RPMI8226 (cell line): ENCODE measurements at places on chromosomes 2 and 18.

DNA sequence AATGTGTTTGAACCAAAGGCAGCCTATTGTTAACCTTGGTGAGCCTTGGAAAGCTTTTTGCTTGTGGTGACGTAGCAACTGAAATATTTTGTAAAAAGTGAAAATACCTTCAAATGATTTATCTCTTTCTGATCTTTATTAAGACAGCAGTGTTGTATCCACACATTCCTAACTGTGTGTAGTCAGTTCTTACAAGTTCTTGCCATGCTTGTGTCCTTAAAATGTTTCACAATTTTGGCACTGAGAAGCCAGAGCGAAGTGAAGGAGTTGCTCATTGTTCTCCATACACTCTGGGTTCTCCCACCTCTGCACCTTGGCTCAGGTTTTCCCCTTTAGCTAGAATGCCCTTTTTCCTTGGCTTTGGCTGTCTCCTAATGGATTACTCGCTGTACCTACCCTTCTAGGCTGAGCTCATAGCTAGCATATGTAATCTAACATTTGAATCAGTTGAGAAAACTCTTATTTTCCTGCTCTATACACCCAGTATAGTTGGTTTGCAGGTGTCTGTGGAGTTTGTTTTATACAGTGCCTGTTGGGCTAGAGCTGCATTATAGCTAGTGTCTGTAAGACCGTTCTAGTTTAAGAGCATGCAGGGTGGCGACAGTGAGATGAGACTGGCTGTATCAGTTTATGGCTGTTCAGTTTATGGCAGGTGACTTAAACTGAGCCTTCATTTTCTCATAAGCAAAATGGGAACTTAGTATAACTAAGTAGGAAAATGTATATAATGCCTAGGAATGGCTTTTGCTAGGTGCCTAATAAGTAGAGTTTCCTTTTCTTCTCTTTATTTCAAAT lies 45.5 kb downstream of the FMNL2 start:
- DNase-seq: no peak

DNA sequence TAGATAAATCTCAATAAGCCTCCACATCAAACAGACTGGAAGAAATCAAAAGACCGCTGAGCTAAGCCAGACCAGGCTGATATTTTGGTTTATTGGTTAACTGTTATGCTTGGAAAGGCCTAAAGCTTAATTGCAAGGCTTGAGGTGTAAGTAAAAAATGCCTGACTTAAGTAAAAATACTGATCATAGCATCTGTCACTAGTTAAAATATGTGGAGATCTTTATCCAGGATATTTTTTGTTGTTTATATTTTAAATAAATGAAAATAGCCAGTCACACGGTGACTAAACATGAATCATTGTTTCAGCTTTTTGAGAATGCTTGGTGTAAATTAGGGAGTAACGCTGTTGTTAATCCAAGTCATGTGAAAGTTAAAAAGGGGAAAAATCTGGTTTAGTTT lies 127.9 kb downstream of the THADA start:
- DNase-seq: no peak

DNA sequence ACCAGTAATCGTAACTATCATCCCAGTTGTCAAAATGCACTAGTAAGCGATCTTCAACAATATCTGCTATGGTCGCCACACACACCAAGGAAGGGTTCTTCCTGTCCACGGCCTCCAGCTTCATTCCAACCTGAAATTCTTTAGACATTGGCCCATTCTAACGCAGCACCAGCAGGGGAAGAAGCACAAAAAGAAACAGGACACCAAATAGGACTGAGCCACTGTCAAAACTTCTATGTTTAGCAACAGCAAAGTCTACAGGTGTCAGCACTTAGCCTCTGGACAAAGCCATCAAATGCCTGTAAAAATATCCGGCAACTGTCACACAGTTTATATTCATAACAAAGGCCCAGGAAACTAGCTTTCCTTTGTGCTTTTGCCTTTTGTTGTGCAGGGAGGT lies 175.0 kb downstream of the L3MBTL4 start:
- peak; percentile 42 for DNase-seq

GRCh38 chr2:185738679-185739472 lies at the start of gene FSIP2:
FSIP2 (plus strand) TSS chr2:185738804; CDS start chr2:185738895, 91 bp downstream.
- no peak for DNase-seq

DNA sequence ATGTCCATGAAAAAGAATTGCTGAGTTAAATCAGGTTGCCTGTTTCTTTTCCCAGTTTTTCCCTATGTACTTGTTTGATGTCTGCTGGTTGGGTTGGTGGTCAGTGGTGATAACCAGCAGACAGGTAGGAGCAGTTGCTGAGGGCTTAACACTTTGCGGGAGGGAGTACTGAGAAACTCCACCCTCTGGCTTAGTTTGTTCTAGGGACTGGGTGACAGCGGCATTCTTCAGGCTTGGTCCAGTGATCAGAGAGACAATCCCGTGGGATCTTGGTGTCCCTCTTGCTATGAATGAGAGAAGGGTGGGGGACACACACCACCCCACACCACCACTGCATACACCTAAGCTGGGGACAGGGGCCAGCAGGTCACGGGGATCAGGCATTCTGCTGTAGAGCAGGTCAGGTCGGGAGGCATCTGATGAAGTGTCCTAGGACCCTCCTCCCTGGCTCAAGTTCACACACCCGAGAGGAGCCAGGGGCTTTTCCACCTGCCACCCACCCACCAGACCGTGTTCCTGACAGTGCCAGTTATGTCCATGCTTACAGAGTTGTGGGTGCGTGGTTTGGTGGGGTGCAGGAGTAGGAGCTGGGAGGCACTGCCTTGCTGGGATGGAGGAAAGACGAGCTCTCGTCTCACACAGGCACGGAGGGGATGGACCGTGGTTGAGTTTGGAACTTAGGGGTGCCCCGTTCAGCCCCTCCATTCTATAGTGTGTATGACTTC lies 21.3 kb upstream of the ALLC start:
- DNase-seq: no peak

DNA sequence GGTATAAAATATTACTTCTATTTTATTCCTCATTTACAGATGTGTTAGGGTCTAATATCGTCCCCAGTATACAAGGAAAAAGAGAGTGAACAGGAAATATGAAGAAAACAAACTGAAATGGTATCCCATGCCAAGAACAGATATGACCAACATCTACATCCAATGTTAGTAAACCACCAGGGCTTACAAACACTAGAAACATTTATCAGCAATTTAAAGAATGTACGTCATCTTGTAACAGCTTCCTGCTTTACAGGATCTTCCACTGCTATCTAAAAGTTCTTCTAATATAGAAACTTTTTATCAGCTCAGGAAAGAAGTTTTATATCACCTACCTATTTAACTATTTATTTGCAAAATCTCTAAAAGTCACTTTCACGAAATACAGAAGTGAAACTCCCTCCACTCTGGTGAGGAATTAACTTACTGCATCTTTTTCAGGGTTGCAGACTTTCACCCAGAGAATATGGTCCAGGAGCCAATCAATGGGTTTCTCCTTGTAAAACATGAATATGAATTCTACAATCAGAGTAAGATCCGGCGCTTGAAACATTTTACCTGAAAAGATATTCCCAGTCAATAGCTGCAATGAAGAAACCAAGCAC lies 35.2 kb downstream of the UNC50 start:
- no peak for DNase-seq

DNA sequence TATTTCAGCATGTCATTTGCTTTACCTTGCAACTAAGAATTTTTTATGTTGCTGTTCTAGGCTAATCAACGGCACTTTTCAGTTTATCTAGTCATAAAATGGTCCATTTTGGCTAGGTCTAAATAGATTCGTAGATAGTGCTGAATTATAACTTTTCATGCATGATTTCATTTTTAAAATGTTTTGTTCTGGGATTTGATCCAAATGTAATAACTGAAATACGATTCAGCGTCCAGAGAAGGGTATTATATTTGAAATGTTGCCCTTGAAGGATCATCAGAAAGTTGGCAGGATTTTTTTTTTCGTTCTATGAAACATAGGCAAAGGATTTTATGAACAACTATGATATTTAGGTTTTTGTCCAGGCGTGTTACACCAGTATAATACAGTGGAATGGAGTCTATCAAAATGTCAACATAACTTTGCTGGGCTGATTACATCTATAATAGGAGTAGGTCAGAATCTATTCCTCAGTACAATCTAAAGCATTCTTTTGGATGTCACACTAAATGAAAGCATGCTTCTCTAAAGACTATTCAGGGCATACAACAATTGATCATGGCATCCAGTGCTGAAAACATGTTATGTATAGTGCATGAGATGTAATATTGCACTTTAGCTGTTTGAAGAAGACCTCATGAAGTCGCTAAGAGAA lies 24.8 kb downstream of the TTC27 start:
- DNase-seq: no peak

DNA sequence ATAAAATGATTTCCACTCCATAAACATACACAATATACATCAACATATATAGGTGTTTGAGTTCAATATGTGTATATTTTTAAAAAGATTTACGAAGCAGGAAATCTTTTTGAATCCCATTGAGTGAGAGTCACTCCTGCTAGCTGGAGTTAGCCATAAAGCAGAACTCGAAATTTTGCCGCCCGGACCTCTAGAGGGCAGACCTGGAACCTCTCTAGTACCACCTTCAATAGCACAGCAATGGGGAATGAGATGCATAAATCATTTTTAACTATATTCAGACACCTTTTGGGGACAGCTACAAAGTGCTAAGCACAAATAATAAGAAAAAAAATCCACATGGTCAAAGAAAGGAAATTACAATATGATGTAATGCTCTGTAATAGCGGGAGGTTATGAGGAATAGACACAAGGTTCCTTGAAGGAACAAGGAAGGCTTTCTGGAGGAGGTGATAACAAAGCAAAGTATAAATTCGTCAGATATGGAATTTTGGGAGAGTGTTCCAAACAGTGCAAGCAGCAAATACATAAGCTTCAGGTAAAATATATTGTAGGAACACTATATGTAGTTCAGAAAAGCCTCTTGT lies 533.4 kb downstream of the ERBB4 start:
- DNase-seq: peak; percentile 46

- no peak for DNase-seq
These were observed 150.6 kb downstream of the ZNF236 start for GRCh38 chr18:76972846-76973519.

GRCh38 chr2:205218056-205218455 lies 464.2 kb upstream of the NRP2 start:
- no peak for DNase-seq

DNA sequence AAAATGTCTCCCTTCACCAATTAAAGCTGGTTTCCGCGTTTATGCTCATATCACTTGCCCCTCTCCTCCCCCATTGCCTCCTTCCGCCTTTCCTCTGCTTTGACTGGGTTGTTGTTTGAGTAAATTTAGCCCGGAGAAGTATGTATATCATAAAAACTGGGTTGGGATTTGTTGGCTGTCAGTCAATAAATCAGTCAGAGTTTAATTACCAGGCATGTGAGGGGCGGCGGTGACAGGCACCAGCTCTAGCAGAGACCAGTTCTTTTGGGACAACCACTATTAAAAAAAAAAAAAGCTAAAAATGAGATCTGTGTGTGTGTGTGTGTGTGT lies 382.4 kb upstream of the SMIM21 start:
- no peak for DNase-seq

DNA sequence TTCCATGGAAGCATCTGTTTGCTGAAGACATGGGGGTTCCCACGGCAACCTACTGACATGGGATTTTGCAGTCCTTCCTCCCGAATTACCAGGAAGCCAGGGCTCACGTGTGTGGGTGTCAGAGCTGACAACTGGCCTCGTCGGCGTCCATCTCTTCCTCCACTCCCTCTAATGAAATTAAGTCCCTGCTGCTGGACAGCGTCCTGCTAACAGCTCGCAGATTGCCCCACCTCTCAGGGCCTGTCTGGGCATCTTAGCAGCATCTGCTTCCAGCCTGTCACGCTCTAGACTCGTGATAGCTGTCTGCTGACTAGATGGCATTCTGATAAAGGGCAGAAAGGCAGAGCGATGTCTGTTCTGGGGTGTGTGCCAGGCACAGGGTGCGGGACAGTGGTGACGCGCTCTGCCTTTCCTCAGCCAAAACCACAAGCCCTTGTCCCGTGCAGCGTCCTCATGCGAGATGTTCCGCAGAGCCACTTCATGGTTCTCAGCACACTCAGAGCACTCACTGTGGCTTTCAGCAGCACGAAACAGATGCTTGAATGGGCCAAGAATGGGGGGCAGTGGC lies 161.1 kb downstream of the ARL4C start:
- peak; percentile 51 for DNase-seq

- no peak for DNase-seq
These were observed 431.6 kb downstream of the MEIS1 start for GRCh38 chr2:66866331-66867062.

GRCh38 chr18:27214831-27215230 lies 29.7 kb upstream of the CHST9 start:
- DNase-seq: no peak

- no peak for DNase-seq
These were observed 72.6 kb downstream of the ZNF532 start for GRCh38 chr18:58937071-58937886.

DNA sequence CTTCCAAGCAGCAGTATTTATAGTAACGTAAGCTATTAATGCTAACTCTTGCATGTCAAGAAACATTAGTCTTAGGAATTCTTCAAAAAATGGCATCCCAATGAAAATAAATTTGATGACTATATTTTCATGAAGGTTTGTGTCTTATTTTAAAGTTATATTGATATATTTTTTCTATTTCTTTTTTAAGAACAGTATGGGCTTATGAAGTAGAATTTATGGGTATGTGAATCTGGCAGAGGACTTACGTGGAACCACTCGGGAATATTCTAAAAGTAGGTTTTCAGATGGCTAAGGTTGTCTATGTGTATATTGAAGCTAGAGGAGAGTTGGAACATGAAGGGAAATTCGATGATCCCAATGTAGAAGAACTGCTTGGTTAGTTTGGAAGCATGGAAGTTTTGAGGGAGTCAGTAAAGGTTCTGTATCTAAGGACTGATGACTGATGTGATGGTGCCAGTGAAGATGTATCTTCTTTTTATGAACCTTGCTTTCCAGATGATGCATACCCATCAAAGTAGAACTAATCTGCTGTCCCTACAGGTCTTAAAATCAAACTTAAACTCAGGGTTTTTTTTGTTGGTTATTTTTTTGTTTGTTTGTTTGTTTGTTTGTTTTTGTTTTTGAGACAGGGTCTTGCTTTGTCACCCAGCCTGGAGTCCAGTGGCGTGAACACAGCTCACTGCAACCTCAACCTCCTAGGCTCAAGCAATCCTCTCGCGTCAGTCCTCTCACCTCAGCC lies 39.5 kb downstream of the DDX1 start:
- DNase-seq: no peak

DNA sequence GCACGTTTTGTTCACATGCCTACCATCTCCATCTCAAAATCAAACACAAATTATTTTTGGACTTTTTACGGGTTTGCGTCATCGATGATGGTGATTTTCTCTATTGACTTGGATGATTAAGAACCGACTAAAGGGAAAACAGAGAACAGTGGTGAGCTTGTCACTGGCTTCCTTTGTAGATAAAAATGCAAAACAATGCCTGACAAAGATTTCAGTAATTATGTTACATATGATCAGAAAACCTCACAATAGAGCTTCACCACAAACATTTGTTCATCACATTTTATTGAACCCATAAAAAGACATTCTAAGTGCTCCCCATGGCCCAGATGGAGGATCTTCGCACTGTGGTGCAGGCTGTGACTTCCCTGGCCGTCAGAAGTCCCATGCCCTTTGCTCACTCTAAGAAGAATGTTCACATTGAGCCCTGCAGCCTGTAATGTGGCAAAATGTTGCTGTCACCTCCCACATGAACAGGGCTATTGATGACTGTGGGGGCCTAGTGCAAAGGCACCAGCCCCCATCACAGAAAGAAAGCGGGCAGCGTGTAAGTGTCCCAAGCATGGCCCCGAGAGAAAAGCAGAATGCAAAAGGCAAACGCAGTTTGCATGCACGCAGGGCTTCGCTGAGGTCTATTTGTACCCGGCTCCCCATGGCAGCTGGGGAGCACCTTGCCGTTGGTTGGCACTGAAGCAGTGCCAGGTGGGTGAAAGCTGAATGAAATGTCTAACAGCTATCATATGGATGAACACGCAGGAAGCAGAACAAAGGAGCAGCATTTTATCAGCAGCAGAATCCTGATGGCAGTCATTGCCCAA lies 60.6 kb downstream of the BCL2 start:
- DNase-seq: no peak
